ENCODE measurements at places on chromosomes 3 and 15.

DNA sequence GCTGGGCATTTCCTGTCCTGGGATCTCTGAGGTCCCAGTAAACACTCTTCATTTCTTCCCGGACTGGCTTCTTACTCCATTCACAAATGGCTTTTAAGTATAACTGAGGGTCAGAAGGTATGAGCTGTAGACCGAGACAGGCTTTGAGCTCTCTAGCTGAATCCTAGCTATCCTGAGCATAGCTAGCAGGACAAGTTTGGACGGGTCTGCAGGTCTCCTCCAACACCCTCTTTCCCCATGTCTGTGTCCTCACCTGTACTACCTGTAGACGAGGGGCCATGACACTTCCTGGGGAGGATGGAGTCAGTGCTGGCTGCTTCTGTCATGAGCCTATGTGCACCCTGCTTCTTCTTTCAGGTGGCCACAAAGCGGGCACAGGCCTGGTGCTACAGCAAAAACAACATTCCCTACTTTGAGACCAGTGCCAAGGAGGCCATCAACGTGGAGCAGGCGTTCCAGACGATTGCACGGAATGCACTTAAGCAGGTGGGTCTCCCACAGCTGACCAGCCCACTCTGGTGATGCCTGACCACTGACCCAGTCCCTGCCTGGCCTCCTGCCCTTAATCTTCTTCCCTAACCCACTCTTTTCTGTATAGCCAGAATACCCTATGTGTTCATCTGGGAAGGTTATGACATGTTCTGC, 72.1 kb upstream of the ACAD9 start:
- DNase-seq, result no peak
- H3K27ac ChIP-seq, result no peak overlapping the region

DNA sequence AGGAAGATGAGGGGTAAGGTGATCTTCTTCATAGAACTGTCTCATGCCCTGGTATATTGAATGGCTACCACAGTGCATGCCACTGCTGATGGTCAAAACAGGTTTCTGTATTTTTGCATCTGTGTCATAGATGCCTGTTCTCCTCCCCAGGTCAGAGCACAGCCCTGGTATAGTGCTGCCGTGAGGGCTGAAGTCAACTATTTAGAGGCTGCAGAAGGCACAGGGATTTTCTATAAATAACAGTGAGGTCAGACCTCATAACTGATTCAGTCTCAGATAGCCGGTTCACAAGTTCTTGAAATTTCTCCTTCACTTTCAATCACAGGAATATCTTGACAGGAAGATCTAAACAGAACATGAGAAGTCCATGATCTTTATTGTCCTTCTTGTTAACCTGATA, 99.2 kb upstream of the NUDT16 start:
- peaks cover 7% of the 10 kb centered on the region for H3K27me3 ChIP-seq
- no peak overlapping the region for H3K4me3 ChIP-seq
- no peak for DNase-seq
- H3K36me3 ChIP-seq, result no peaks in the 10 kb centered on the region
- no peak overlapping the region for H3K27ac ChIP-seq

DNA sequence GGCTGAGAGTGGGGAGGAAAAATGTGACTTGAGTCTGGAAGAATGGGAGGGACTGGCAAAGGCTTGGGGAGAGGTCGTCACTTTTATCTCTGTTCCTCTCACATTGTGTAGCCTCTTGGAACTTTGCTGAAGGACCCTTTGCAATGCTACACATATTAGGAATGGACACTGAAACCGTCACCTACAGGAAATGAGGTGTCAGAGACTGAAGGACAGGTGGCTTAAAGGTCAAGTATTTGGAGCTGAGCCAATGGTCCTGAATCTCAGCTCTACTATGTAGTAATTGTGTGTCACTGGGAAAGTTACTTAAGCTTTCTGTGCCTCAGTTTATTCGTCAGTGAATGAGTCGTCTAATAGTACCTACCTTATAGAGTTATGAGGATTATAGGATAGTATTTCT, 14.7 kb downstream of the MCTP2 start:
- no peaks in the 10 kb centered on the region for H3K27me3 ChIP-seq
- H3K27ac ChIP-seq, result no peak overlapping the region
- H3K4me3 ChIP-seq, result no peak overlapping the region
- no peaks in the 10 kb centered on the region for H3K4me1 ChIP-seq
- no peak for DNase-seq

GRCh38 chr3:3666664-3667063, 132.6 kb upstream of the LRRN1 start:
- no peaks in the 10 kb centered on the region for H3K36me3 ChIP-seq
- H3K4me3 ChIP-seq, result no peak overlapping the region
- H3K27ac ChIP-seq, result no peak overlapping the region
- H3K27me3 ChIP-seq, result no peaks in the 10 kb centered on the region

DNA sequence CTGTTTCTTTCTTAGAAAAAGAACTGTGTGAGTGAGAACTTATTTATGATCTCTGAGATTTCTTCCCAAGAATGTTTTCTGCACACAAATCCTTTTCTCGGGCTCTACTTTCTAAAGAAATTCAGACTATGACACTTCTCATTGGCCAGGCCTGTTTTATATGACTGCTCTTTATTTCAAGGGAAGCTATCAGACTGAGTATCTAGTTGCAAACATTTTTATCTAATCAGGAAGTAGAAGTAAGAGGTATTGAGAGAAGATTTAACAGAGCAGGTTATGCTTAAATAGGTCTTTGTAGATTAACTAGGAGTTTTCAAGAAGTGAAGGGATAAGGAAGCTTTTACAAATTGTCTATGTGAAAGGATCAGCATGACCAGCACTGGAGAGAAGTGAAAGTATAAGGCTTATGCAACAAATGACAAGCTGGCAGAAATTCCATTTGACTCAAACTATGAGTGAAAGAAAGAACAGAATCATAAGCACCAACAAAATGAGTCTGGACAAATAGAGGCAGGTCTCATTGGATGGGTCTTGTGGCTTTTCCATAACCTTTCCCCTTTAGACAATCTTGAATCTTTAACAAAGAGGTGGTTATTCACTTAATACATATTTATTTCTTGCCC, 71.9 kb upstream of the CHL1 start:
- no peak overlapping the region for H3K4me3 ChIP-seq
- H3K27ac ChIP-seq, result no peak overlapping the region
- no peaks in the 10 kb centered on the region for H3K4me1 ChIP-seq
- H3K36me3 ChIP-seq, result no peaks in the 10 kb centered on the region

DNA sequence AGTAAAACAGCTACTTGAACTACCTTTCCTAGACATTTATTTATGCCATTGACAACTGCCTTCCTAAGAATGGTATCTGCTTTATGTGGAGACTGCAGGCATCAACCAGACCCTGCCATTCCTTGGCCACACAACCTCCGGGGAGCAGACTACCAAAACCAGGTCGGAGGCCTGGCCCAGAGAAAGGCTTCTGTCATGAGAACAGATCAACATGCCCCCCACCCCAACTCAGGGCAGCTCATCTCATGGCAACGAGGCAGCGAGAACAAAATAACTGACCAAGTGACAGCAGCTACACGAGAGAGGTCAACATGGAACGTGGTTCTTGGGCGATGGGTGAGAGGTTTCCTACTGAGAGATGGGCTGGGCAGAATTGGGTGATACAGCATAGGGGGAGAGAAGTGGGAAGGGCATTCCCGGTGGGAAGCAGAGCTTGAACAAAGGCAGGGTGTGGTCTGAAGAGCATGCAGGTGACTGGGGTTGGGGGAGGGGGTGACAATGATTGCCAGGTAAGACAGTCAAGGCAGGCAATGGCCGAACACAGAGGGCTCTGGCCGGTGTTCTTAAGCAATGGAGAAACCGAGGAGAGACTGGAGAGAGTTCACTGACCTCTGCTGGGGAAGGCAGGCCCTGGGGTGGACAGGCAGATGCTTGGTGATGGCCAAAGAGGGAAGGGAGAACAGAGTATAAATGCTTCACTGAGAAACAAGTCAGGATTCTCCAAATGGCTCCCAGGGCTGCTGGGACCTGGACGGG, 33.9 kb downstream of the CCDC12 start:
- no peak overlapping the region for H3K4me3 ChIP-seq
- H3K27ac ChIP-seq, result no peak overlapping the region
- peaks cover 71% of the 10 kb centered on the region for H3K36me3 ChIP-seq
- no peaks in the 10 kb centered on the region for H3K4me1 ChIP-seq

DNA sequence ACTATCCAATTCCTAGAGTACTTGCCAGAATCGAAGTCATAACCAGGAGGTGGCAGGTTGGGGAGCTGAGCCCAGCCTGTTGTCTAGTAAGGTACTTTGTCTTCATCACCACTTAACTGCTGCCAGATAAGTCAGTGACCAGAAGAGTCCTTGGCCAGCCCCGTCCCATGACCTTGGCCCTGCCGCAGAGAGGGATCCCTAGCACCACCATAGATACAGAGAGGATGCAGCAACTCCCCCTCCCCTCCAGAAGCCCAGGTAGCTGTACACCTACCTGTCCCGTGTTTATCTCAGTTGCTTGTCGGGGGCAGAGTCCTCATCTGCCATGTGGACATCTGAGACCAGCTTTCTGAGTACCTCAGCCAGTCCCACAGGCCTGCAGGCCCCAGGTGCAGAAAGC, 153.6 kb upstream of the TP63 start:
- H3K27me3 ChIP-seq, result no peaks in the 10 kb centered on the region
- no peak overlapping the region for H3K4me3 ChIP-seq
- no peak overlapping the region for H3K27ac ChIP-seq
- DNase-seq, result no peak
- H3K36me3 ChIP-seq, result no peaks in the 10 kb centered on the region

- no peak overlapping the region for H3K27ac ChIP-seq
- no peak for DNase-seq
- H3K4me1 ChIP-seq, result no peaks in the 10 kb centered on the region
- H3K27me3 ChIP-seq, result no peaks in the 10 kb centered on the region
- H3K4me3 ChIP-seq, result no peak overlapping the region
Measured at GRCh38 chr15:42385980-42386700, 26.8 kb downstream of the CAPN3 start.

Data from neuronal stem cell (in vitro differentiated cells).